Stomach (tissue), 19 donors: ENCODE measurements at places on chromosomes 3 and 15.
A peak's percentile ranks its signal among the peaks of the same experiment; 100 is the strongest.

- no peak for DNase-seq
Observed at GRCh38 chr15:65940618-65940909, 71.3 kb downstream of the RAB11A start.

GRCh38 chr3:177469216-177469615 lies 271.9 kb upstream of the TBL1XR1 start:
- DNase-seq = no peak

DNA sequence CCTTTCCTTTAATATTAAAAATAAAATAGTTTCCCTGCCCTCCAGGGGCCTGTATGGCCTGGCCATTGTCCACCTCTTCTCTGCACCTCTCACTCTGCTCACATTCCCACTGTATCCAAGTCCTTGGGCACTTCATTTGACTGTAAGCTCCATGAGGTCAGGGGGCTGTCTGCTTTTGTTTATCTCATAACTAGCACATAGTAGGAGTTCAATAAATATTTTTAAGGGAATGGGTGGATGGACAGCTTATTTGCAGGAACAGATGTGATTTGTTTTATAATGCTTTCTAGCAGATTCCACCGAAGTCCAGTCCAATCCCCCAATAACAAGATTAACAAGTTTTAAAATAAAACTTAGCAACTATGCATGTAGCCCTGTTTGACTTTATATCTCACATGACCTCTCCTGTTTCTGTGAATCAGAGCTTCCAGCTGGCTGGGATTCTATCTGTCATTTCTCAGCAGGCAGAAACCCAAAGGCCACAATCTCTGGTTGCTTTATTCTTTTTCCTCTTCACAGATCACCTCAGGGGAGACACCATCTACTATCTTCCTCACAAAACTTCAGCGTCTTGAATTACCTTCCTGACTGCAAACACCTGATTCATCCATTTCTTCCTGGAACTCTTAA lies 123.0 kb upstream of the NR2F2 start:
- DNase-seq = no peak

GRCh38 chr3:197168063-197168462 lies 130.3 kb downstream of the DLG1 start:
- DNase-seq = no peak

DNA sequence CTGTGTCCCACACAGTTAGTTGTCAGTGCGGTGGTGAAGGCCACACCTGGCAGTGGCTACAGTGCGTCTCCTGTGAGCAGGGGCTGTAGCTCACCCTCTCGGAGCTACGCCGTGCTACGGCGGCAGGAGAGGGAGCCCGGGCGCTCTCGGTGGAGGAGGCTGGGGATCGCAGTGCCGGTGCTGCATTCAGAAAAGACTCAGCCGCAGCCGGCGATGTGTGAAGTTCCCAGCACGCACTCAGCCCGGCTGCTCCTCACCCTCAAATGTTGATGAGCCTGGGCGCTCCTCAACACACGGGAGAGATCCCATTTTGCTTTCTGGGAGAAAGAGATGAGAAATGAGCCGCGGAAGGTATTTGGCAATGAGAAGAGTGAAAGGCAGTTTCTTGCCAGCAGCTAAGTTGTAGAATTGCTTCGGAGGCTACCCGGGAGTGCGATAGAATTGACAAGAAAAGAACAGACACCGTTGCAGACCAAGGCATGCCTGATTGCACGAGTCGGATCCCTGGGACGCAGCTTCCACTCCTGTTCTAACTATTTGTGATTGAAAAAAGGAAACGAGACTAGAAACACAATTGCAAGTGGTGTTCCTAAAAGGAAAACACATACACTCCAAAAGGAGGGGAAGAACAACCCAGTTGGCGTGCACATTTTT lies at the start of gene UNC13C:
UNC13C (plus strand) TSS at position 189 of the 654 bp plus-strand sequence. CDS start 34,463 bp downstream, outside the sequence.
- peak; percentile 70 for DNase-seq

DNA sequence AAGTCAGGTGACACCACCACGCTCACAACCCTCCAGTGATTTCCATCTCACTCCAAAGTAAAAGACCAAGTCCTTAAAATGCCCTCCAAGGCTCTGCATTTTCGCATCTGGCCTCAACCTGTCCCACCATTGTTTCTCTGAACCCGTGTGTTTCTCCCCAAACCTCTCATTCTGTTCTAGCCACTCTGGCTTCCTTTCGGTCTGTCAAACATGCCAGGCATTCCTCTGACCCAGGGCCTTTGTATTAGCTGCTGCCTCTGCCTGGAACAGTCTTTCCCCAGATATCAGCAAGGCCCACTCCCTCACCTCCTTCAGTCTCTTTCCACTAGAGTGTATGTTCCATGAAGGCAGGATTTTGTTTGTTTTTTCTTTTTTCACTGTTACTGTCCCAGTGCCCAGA lies 16.0 kb downstream of the MAP2K5 start:
- DNase-seq = no peak

GRCh38 chr3:190014940-190015339 lies 105.8 kb downstream of the P3H2 start:
- no peak for DNase-seq

GRCh38 chr3:186538779-186539178 lies 5.4 kb downstream of the CRYGS start:
- DNase-seq = no peak

DNA sequence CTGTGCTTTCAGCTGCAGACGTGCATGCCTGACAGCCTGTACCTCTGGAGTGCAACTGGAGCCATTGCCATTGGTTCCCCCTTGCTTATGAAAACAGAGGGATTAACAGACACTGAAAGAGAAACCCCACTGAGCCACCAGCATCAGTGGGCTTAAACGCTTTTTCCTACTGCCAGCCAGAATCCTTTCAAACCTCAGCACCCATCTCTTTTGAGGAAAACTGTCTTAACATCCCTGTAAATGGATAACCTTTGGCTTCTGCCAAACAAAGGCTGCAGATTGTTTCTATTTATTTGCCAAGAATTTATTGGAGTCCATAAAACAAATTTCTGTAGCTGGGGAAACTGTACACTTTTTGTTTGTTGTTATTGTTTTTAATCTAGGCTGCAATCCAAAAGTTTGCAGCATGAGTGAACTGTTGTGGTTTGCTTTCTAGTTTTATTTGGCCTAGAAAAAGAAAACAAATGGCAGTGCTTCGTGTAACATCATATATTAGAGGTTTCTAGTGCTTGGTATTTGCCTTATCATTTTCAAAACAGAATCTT lies 369.2 kb upstream of the IL12A start:
- DNase-seq = no peak

GRCh38 chr15:23516866-23517265 lies 48.6 kb upstream of the MKRN3 start:
- no peak for DNase-seq

- DNase-seq = no peak
Observed at GRCh38 chr3:189978753-189979152, 141.9 kb downstream of the P3H2 start.

GRCh38 chr15:78065284-78065872 lies 12.1 kb downstream of the TBC1D2B start:
- peak; percentile 65 for DNase-seq

- no peak for DNase-seq
Observed at GRCh38 chr3:23430781-23431398, 227.8 kb downstream of the UBE2E2 start.
